ENCODE measurements at places on chromosomes 11 and 22.
A peak's percentile ranks its signal among the peaks of the same experiment; 100 is the strongest.

- DNase-seq, result no peak
Observed at GRCh38 chr22:27775758-27776649, 25.6 kb downstream of the MN1 start.

DNA sequence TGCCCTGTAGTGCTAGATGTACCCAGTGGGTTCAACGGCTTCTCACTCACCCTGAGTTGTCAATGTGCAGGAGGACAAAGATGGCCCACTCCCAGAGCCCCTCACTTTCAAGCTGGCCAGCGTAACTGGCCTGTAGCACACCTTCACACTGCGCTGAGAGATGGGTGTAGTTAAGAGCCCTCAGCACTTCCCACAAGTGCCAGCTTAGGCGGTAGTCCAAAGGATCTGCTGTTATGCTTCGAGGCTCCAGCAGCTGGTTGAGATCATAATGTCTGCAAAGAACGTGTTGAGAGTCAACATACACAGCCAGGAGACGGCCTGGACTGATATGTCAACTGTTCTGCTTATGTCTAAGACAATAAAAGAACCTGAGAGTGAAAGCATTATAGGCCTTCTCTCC, 14.7 kb upstream of the CHRNA10 start:
- DNase-seq, result no peak

DNA sequence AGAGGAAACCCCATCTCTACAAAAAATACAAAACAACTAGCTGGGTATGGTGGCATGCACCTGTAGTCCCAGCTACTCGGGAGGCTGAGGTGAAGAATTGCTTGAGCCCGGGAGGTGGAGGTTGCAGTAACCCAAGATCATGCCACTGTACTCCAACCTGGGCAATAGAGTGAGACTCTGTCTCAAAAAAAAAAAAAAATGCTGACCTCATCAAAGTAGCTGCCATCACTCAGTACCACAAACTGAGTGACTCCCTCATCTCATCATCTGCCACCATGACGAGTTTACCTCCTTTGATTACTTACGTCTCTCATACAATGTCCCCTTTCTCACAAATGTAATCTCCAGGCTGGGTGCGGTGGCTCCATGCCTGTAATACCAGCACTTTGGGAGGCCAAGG, 117.2 kb upstream of the CLPB start:
- DNase-seq, result no peak

GRCh38 chr11:74023276-74023675, 14.4 kb upstream of the UCP3 start:
- DNase-seq, result no peak

DNA sequence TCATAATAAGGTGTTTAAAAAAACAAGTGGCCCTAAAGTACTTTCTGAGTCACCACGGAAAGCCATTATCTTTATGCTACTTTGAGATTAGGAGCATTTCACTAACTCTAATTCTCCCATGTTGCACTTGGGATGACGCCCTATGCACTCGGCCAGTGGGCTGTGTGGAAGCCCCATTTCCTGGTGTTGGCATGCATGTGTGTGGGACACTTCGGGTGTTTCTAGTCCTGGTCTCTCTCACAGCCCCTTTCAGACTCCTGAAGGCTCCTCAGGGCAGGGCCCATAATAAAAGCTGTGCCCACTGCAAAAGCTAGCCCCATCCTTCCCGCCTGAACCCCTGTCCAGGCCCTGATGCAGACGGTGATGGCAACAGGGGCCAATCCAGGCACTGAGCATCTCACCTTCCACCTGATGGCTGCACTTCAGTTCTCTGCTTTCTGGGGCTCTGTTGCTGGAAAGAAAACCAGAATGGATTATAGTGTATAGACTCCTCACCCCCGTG, 14.9 kb upstream of the FXYD2 start:
- no peak for DNase-seq

DNA sequence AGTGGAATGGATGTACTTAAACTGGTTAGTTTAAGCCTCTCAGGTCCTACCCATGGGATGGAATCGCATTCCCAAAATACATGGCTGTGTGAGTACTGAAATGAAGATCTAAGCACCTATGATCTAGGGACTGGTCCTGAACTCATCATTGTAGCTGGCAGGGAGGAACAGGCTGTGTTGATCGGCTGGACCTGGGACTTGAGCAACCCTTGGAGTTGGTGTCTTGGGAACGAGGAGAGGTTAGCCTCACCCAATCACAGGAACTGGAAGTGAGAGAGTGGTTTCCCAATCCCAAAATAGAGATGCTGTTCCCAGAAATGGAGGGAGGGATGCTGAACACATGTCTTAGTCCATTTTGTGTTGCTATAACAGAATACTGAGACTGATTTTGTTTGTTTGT, 16.4 kb upstream of the ASCC2 start:
- DNase-seq, result no peak

- no peak for DNase-seq
Observed at GRCh38 chr22:37206118-37206840, 6.0 kb downstream of the SSTR3 start.

DNA sequence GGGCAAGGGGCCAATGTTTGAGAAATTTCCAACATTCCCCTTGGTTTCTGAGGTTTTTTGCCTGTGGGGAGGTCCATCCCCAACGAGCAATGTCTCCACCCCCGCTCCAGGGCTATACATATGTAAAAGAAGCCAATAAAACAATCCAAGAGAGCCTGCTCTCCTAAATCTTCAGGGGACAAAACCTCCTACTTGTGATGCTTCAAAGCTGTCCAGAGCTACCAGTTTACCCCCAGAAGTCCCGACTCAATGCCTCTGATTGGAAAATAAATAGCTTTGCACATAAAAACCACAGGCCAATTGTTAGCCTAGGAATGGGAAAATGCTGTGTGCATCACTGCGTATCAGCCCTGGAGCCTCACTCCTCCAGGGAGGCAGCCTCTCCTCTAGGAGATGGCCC, 66.0 kb upstream of the PAX6 start:
- no peak for DNase-seq

DNA sequence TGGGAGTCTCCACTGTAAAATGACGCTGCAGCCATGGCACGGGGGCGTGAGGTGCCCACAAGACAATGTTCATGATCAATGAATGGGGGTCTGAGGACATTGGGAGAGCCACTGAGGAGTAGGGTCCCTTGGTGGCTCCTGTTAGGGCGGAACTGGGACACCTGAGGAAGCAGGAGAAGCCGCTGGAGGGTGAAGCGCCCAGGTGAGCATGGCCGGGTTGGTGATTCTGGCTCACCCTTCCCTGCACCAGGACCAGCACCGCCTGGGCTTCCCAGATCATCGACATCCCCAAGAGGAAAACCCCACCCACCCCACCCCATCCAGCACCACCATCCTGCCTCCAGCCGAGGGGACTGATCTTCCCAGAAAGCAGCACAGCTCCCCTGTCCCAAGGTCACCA, 30.6 kb downstream of the SHANK2 start:
- no peak for DNase-seq

GRCh38 chr11:102831489-102832440, 11.6 kb downstream of the MMP3 start:
- no peak for DNase-seq

GRCh38 chr11:66854729-66855211, 2.1 kb upstream of the LRFN4 start:
- no peak for DNase-seq

DNA sequence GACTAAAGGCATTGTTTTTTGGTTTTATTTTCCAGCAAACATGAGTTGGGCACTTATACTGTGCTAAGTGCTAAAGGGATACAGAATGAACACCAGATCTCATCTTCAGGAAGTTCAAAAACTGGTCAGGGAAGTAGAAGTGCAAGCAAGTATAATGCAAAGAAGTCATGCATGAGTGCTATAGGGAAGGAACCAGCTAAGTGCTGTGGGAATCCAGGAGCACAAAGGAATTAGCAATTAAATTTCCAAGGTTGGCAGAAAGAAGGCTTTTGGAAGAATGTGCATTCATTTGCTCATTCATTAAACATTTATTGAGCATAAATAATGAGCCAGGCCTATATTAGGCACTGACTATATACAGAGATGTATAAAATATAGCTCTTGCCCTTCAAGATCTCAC, 143.7 kb upstream of the ARHGAP42 start:
- no peak for DNase-seq

DNA sequence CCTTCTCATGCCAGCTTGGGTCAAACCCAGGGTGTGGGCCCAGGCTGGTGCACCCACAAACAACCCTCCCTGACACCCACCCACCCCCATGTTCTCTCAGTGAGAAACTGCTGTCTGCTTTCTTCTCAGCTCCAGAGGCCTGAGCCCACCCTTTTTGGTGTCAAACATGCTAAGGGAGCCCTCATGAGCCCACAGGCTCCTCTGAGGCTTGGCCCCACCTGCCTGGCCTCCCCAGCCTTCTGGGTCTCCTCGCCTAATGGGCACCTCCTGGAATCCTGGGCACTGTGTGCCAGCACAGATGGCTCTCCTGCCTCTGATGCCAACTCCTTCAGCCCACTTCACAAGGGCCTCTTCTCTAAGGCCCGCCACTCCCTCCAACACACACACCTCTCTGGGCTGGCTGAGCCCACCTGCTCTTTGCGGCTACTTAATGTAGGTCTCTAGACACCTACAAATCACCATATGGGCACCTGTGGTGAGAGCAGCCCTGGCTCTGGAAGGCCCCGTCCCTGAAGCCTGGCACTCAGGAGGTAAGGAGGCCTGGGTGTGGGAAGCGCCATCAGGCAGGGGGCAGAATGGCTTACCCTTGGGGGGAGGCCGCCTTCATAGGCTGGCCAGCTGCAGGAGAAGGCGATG, 4.4 kb downstream of the NAGA start:
- no peak for DNase-seq

GRCh38 chr11:119323532-119324033, 6.7 kb upstream of the MCAM start:
- DNase-seq, result peak; percentile 70

GRCh38 chr11:128343135-128343514, 244.2 kb downstream of the ETS1 start:
- DNase-seq, result no peak

DNA sequence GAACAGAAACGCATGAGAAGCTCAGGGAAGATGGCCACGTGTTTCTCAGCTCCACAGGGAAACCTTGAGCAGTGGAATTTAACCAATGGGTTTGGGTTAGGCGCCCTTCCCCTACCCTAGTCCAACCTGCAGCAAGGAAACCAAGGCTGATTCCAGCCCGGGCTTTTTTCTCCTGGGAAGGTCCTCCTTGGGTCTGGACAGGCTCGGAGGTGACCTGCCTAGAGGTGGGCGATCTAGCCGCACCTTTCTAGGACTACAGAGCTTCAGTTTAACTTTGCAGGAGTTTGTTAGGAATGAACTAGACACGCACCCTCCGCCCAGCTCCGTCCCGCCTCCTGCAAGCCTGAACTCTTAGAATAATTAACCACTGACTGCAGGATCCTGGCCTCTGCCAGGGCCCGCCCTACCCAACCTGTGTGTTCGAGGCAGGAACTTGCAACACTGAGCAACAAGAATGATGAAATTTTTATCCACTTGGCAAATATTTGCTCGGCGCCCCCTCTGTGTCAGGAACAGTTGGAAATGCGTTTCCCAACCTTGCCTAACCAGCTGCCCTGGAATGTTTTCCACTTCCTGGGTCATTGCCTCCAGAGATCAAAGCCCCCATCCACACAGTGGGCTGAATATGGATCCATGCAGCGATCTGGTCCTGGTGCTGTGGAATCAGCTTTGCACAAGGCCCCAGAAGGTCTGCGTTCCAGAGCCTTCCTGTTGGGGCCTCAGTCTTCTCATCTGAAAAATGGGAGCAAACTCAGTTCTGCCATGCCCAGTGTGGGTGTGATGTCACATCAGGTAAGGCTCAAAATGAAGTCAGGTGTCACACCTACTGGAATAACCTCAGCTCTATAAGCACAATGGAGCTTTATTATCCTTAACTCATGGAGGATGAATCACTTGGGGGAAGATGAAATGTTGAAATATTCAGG, 13.3 kb downstream of the MPST start:
- no peak for DNase-seq

DNA sequence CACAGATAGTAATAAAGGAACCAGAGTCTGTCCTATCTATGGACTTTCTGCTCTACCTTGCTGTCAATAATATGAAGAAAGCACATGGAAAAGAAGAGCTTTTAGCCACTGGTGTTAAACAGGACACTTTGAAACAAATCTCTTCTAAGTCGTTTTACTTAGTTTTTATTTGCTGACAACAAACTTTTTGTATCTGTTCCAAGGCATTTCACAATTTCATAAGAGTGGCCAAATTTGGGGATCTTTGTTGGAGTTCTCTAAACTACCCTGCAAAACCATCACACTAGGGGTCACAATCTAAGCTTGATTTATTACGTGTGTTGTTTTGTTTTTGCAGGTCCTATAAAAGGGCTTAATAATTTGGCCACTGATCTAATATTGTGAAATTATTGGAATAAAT, 54.4 kb downstream of the BBOX1 start:
- no peak for DNase-seq

- peak; percentile 67 for DNase-seq
Observed at GRCh38 chr22:29165321-29166060, 40.2 kb upstream of the EMID1 start.

DNA sequence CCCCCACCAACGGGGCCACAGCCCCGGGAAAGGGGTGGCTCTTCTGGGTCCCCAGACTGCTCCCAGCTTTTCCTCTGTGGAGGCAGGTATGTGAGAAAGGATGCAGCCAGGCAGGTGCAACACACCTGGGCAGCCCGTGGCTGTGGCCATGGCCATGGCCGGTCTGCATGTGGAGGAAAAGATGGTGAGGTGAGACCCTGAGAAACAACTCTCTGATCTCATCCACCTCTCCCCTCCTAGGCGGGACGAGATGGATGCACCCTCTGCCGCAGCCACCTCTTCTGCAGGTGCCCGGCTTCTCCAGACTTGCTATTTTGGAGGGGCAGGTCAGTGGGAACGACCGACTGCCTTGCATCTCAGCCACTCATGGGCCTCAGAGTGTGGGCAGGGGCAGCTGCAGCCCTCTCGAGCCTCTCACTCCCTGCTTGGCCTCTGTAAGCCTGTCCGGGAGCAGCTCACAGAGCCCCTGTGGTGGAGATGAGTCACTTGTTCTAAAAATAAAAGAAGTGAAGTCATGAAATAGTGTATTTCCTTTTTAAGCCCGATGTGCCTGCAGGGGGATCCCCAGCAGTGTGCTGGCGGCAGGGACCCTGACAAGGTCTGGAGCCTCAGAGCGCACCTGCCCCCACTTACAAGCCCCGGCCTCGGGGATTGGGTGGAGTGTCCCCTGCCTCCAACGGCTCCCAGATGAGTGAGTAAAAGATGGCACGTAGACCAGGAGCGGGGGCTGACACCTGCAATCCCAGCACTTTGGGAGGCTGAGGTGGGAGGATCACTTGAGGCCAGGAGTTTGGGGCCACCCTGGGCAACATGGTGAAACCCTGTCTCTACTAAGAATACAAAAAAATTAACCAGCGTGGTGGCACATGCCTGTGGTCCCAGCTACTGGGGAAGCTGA, 10.7 kb downstream of the SMIM38 start:
- DNase-seq, result no peak

- DNase-seq, result no peak
Observed at GRCh38 chr11:134616038-134616437, 204.0 kb upstream of the B3GAT1 start.

GRCh38 chr11:65246506-65246905, 15.3 kb upstream of the POLA2 start:
- no peak for DNase-seq

GRCh38 chr11:74820763-74821162, 72.1 kb downstream of the RNF169 start:
- no peak for DNase-seq
